Mesenteric fat pad (tissue), 1 donor: ENCODE measurements at places on chromosomes 16 and 17. TPM values are rescaled to one million over a fixed set of nuclear protein-coding genes. Genes with fewer than 3 reads are reported as not detected.

DNA sequence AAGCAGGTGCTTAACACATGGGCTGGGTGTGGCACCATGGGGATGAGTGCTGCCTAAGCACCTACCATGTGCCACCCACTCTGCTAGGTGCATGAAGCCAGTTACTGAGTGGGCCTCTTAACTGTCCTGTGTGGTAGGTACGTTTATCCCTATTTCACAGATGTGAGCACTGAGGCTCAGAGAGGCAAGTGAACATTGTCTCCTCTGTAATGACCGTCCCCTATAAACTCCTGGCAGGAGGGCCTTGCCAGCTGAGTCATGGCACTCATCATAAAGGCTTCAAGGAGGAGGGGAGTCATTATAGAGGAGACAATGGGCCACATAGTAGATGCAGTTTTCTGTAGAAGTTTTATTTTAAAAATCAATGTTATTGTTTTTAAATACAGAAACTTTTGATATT lies 79.1 kb downstream of the RAB11FIP4 start:
- DNase-seq, result no peak

CCDC40 gene
- total RNA-seq, result 7.9 TPM

GRCh38 chr17:76265624-76266243 lies 586 bp downstream of the UBALD2 start:
- no peak for DNase-seq

DNA sequence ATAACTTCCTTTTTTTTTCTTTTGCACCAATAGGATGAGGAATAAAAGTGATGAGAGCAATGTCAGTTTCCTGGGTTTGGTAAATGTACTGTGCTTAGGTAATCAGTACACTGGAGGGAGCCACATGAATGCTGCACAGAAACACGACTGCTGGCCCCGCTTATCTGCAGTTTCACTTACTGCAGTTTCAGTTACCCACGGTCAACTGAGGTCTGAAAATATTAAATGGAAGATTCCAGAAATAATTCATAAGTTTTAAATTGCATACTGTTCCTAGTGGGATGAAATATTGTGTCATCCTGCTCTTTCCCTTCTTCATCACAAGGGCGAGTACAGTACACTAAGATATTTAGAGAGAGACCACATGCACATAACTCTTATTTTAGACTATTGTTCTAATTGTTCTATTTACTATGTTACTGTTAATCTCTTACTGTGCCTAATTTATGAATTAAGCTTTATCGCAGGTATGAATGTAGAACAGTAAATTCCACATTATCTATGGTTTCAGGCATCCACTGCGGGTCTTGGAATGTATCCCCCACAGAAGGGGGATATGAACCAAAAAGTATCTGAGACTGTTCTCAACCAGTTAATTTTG lies 6.4 kb upstream of the LGALS3BP start:
- DNase-seq, result no peak

- DNase-seq, result no peak
Measured at GRCh38 chr17:46028374-46028773, 29.3 kb downstream of the STH start.

SPIRE2 gene
- total RNA-seq, result 1.7 TPM
